T1000 (cell line): ENCODE measurements at places on chromosomes 5 and 9.

DNA sequence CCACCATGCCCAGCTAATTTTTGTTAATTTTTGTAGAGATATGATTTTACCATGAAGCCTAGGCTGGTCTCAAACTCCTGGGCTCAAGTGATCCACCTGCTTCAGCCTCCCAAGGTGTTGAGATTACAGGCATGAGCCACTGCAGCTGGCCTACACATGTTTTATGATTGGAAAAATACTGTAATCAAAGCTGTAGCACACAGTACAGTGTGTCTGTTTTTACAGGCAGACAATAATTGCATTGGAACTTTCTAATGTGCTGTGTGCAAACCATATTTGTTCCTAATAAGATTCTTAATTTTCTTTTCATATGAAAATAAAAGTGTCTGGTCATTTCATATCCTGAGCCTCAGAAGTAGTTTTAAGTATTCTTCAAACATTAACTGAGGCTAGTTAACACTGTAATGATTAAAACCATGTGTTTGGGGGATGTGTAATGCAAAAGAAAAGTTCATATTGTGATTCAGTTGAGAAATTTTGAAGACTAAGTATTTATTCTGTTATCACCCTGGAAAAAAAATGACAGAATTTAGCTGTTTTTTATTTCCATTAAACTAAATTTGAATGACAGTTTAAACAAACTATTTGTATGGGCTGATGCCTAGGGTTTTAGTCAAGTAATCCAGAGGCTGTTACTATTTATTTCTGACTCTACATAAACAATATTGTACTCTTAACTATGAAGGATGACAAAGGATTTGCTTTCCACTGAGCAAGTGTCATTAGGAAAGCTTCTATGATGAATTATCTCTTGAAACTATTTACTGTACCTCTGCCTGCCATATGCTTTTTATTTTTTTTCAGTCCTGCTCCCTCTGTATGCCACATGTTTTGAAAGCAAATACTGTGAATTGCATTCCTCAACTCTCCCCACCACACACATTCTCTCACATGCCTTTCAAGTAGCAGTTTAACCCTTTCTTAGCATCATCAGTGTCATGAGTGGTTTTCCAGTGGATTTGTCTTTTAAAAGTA, 111.5 kb downstream of the MTREX start:
- no peak for DNase-seq

DNA sequence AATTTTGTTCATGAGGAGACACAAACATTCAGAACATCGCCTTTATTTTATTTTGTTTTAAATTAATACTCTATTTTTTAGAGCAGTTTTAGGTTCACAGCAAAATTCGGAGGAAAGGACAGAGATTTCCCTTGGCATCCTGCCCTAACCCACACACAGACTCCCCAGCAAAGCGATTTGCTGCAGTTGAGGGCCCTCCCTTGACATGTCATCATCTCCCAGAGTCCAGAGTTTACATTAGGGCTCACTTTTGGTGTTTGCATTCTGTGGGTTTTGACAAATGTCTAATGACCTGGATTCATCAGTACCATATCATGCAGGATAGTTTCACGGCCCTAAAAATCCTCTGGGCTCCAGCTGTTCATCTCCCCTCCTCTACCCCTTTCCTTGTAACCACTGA, 33.6 kb upstream of the COL5A1 start:
- DNase-seq = no peak

- DNase-seq = no peak
Observed at GRCh38 chr9:109132567-109133021, 12.8 kb upstream of the TMEM245 start.

DNA sequence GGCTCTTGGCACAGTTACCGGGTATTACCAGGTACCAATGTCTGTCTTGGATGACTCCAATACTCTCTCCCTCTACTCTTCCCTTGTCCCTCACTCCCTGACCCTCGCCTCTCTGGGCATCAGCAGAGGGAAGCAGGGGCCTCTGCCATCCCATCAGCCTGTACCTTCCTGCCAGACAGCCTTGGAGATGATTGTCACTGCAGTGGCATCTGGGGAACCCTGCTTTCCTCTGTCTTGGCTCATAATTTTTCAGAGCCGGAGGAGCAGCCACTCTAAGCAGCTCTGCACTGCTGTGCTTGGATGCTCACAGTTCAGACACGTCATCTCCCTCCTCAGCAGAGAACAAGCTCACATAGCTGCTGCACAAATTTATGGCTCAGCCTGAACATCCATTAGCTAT, 274.1 kb downstream of the SMARCA2 start:
- DNase-seq = no peak

DNA sequence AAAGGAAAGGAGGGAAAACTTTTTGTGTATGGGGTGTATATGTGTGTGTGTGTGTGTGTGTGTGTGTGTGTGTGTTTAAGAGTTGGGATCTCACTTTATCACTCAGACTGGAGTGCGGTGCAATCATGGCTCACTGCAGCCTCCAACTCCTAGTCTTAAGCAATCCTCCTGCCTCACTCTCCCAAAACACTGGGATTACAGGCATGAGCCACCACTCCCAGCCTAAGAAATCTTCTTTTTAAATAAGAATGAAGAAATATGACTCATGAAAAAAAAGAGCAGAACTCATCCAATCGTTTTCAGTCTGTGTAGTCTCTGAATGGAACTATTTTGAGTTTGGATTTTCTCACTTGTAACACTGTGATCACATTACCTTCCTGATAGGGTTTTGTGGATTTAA, 601.5 kb downstream of the ACTL7B start:
- DNase-seq = no peak

DNA sequence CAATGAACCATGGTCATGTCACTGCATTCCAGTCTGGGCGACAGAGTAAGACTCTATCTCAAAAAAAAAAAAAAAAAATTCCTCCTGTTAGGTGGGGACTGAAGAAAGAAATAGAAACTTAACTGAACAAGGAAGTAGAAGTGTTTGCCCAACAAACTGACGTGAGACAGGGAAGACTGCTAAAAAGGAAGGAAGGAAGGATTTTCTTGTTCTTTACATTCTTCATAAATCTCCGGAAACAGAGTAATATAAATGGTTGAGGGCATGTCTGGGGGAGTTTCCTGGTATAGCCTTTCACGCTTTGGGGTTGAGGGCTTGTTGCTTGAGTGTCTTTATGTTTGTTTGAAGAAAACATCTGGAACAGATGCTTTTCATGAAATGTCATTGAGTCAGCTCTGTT, 3.1 kb downstream of the TOR1B start:
- no peak for DNase-seq

GRCh38 chr9:88979021-88979420, 12.2 kb upstream of the S1PR3 start:
- DNase-seq = no peak
